GM13977 (cell line): ENCODE measurements at places on chromosomes 12 and 14.

DNA sequence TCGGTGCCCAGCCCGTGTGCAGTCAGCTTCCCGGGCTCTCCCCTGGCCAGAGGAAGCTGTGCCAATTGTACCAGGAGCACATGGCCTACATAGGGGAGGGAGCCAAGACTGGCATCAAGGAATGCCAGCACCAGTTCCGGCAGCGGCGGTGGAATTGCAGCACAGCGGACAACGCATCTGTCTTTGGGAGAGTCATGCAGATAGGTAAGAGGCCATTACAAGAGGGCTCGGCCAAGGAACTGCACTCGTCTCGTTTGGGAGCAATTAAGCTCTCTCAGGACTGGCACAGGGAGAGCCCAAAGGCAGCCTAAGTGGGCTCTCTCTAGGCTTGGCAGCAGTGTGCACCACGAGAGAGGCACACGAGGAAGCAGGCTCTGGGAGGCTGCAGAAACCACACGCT, 3.7 kb downstream of the WNT5B start:
- DNase-seq, result no peak

- DNase-seq, result peak; percentile 8
These were observed 92.8 kb upstream of the TMTC2 start for GRCh38 chr12:82593901-82594396.

GRCh38 chr14:51993285-51993920, 4.1 kb downstream of the RTRAF start:
- no peak for DNase-seq

DNA sequence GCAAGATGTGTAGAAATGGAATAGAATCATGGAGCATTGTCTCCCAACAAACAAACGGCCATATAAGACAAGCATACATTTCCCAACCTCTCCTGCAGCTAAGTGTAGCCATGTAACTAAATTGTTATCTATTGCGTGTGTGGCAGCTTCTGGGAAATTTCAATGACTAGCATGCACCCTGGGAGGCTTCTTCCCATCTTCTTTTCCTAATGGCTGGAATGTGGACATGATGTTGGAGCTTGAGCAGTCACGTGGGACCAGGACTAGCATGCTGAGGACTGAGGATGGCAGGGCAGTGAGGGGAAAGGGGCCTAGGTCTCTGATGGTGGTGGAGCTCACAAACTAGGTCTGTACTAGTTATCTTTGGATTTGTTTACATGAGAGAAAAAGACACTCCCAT, 21.7 kb upstream of the CTDSP2 start:
- DNase-seq, result no peak

- no peak for DNase-seq
These were observed 23.2 kb upstream of the SERPINA12 start for GRCh38 chr14:94532447-94532846.

- DNase-seq, result no peak
These were observed 62.6 kb upstream of the BICD1 start for GRCh38 chr12:32043928-32044549.

- DNase-seq, result no peak
These were observed 2.6 kb downstream of the LMO3 start for GRCh38 chr12:16603260-16603915.

GRCh38 chr14:86892152-86892956, 1100.6 kb downstream of the GALC start:
- no peak for DNase-seq

DNA sequence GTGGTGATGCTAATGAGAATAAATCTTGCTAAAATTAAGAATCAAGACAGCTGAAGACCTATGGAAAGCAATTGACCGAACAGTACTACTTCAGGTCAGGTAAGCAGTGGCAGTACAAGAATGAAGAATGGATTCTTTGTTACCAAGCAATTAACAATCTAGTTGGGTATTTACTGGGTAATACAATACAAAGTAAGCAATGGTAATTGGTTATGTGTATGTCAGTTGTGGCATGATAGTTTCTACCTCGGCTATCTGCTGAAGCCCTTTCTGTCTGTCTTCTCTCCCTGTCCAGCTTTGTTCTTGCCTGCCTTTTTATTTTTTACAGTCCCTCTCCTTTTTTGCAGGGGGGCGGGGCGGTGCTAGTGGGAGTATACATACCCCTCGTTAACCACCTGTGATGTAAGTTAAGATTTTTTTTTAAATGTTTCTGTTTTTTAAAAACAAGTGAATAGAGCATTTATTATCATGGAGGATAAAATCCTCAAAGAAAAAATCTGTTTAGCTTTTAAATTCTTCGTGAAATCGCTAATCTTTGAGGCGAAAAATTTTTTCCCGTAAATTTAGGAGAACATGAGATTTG, 75.9 kb downstream of the RCOR1 start:
- no peak for DNase-seq

DNA sequence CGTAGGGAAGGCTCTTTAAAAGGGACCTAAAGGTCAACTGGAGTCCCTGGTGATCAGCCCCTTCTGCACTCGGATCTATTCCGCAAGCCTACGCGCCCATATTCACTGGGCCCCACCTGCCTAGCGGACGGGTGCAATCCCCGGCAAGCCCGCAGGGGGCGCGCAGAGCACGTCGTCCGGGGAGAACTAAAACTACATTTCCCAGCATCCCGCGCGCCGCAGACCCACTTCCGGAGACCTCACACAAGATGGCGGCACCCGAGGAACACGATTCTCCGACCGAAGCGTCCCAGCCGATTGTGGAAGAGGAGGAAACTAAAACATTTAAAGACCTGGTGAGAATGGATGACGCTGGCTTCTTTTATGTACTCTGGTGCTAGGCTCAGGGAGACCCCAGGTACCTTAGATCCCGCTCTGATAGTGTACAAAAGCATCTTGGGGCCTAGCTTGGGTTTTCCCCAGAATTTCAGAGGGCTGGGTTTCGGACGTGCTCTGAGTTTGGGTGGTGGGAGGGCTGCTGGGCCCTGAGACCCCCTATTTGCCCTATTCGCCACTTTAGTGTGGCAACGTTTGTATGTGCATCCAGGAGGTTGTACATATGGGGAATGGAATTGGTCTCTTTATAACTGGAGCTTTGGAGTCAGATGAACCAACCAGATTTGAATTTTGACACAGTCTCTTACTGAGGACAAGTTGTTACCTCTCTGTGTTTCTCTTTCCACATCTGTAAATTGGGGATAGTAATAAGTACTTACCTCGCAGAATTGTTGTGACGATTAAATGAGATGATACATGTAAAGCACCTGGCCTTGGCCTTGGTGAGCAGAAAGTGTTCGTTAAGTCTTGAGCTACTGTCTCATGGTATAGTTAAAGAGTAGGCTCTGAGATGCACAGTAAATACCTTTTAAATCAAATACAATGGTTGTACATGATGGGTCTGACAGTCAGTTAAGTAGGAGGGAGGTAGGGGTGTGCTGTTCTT, at the start of gene DDX47:
Gene DDX47, plus strand, starts transcription at position 227 of the 982 bp plus-strand sequence. Its CDS starts 22 bp downstream, at position 249.
- DNase-seq, result peak; percentile 85

- no peak for DNase-seq
These were observed 1007.0 kb upstream of the LRFN5 start for GRCh38 chr14:40599725-40600124.

DNA sequence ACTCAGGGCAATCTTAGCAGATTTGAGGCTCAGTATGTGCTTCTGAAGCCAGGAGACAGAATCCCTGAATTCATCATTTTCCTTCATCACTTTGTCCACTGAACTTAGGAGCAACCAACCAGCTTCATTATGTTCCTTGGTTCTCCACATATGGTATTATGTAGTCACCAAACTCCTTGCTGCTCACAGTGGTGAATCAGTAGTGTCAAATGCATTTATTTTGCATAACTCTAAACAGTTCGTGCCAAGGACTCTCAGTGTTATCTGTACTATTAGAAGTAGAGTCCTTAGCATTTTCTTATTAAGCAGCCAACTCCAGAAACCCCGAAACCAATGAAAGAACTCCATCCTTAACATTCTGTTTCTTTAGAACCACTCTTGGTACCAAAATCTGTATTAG, 466.9 kb upstream of the RGS6 start:
- DNase-seq, result no peak

DNA sequence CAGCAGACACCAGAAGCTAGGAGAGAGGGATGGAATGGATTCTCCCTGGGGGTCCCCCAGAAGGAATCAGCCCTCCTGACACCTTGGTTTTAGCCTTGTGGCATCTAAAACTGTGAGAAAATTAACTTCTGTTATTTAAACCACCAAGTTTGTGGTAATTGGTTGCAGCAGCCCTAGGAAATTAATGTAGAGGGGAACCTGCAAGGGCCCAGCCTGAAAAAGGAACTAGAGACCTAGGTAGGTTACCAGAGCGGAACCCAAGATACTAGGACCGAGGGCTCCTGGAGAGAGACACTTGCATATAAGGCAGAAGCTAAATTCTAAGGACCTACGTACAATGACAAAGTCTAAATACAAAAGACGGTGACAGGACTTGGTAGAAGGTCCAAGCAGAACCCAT, 8.1 kb upstream of the DENND5B start:
- DNase-seq, result peak; percentile 34

GRCh38 chr14:98944989-98945388, 327.0 kb downstream of the BCL11B start:
- DNase-seq, result no peak

DNA sequence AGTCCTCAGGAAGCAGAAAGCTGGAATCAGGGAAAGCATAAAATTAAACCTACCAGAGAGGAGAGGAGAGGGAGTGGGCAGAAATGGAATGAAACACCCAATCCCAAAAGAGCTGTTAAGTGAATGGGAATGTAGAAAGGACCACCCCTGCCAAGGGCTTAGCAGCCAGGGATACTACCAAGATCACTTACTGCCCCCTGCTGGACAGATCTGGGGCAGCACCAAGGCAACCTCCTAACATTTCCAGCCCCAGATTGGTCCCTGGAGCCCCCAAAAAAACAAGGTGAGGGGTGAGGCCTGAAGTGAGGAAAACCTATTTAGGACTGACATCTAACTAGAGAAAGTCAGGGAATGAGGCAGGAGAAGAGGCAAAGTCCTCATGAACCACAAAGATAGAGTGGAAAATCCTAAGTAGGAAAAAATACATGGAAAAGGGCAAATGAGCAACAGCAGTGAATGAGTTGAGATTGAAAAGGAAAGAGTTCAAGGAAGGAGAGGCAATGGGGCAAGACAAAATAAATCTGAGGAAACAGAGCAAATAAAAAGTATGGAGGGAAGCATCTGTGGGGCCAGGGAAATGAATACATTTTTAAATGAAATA, 11.2 kb upstream of the FKBP11 start:
- DNase-seq, result peak; percentile 82

DNA sequence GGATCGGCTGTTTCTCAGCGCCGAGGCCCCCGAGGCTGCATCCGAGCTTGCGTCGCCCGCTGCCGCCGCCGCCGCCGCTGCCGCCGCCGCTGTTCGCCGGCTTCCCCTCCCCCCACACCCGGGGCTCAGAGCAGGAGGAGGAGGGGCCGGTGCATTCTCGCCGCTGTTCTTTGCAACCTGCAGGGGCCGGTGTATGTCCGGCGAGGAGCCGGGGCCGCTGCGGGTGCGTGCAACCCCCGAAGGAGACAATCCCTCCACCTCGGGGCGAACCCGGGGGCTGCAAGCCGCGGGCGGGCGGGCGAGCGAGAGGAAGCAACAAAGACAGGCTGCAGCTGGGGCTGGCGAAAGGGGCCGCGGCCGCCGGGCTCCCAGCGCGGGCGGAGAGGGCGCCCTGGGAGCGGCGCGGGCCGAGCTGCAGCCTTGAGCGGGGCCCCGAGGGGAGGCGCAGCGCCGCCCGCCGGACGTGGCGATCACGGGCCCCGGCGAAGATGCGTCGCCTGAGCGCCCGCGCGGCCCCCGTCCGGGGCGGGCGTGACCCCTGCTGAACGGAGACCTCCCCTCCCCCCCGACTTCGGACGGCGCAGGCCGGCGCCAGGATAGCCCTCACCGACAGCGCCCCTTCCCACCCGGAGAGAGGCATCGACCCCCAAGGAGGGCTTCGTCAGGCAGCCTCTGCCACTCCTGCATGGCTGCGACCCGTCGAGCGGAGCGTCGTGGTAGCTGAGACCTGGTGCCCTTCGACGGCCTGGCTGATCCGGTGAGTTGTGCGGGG, 702 bp downstream of the FAM222A start:
- peak; percentile 74 for DNase-seq

DNA sequence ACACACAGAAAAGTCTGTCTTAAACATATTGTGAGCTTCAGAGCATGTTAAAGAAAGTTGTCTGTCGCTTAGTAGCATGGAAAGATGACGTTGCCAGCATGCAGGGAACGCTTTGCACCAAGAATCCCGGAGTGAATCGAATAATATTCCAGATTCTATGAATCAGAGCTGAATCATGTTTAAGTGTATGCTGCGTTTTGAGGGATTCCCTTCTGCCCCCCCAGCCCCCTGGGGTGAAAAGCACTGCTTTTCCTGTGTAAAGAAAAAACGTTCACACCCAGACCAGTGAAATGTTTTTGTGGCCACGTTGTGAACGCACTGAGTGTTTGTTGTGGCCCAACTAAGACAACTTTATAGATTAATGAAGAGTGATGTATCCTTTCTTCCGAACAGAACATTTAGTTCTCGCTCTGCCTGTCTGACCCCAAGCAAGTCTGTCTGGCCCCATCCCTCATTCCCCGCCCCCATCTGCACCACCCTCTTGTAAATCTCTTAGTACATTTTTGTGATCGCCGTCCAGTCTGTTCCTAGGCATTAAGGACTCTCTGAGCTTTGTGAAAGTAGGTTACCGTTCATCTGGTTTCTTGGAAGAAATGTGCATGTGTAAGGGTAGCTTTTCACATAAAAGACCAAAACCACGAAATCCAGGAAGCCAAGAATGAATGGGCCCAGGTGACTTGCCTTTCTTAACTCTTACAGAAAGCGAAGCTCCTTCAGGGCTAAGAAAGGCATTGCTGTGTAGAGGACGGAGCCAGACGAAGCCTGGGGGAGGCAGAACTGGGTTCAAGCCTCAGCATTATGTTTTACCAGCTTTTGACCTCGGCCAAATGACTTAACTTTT, 103.0 kb downstream of the SAMD4A start:
- DNase-seq, result no peak

GRCh38 chr12:108321688-108322087, 17.4 kb downstream of the CMKLR1 start:
- no peak for DNase-seq

DNA sequence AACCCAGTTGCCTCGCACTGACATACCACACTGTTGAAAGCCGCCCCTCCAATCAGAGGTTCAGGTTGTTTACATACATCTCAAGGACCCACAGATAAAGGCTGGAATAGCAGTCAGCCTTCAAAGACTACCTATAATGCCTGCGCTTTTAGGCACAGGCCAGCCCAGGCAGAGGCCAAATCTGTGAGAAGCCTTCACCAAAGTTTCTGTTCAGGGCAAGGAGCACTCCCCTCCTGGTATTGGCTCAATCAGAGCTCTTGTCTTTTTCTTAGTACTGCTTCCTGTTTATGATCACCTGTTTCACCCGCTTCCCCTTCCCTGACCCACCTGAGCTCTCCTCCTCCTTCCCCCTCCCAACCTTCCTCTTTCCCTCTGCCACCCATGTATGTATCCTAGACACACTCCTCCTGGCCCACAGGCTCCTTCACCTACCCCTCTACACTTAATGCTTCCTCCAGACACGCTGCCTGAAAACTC, 34.8 kb downstream of the DUSP16 start:
- no peak for DNase-seq

- DNase-seq, result no peak
These were observed 194.2 kb downstream of the GXYLT1 start for GRCh38 chr12:41950455-41950854.
